Naive thymus-derived CD4-positive, alpha-beta T cell (primary cell): ENCODE measurements at places on chromosomes 2 and 18. TPM values are rescaled to one million over a fixed set of nuclear protein-coding genes. Genes with fewer than 3 reads are reported as not detected.

- no peak for DNase-seq
- H3K4me1 ChIP-seq: no peaks in the 10 kb centered on the region
- no peak overlapping the region for H3K27ac ChIP-seq
- no peaks in the 10 kb centered on the region for H3K36me3 ChIP-seq
Observed at GRCh38 chr2:127658641-127659407, 12.9 kb downstream of the GPR17 start.

GRCh38 chr2:55842046-55842445, 81.5 kb downstream of the EFEMP1 start:
- no peaks in the 10 kb centered on the region for H3K36me3 ChIP-seq
- no peak overlapping the region for H3K27ac ChIP-seq
- no peak for DNase-seq
- no peaks in the 10 kb centered on the region for H3K27me3 ChIP-seq
- H3K4me1 ChIP-seq: no peaks in the 10 kb centered on the region

- no peak overlapping the region for H3K27ac ChIP-seq
- no peaks in the 10 kb centered on the region for H3K36me3 ChIP-seq
- H3K4me3 ChIP-seq: no peak overlapping the region
- no peak for DNase-seq
Observed at GRCh38 chr2:7930800-7931635, 750.8 kb upstream of the ID2 start.

DNA sequence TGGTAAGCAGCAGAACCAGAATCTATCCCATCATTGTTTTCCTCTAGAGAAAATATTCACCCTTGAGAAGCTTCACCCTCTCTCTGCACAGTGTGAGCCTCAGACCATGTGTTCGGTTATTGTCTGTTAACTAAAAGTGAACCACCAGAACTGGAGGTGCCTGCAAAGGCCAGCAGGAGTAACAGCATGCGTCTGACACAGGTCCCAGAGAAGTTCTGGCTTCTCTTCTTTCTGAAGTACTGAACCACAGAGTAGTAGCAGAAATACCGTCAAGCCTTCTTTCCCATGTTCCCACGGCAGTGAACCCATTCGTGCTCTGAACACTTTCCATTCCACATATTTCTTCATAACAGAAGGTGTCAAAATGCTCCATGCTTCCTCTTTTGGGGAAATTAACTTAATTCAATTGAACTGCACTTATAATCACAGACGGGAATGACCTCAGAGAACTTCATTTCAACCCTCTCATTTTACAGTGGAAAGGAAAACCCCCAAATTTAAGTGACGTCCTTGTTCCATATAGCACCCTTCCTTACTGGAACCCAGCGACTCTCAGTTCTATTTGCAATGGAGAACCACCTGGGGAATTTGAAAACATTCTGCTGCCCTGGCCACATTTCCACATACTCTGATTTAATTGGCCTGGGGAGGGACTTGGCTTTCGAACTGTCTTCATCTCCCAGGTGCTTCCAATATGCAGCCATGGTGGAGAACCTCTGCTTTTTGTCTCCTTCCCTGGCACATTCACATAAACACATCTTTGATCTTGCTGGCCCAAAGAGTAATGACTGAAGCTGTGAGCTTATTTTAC, 519.1 kb downstream of the RNF144A start:
- DNase-seq: no peak
- H3K4me3 ChIP-seq: no peak overlapping the region
- no peak overlapping the region for H3K27ac ChIP-seq

- no peaks in the 10 kb centered on the region for H3K36me3 ChIP-seq
- DNase-seq: no peak
- H3K4me3 ChIP-seq: no peak overlapping the region
Observed at GRCh38 chr2:47771211-47771610, 11.7 kb upstream of the MSH6 start.

GRCh38 chr2:42436370-42436769, 57.4 kb downstream of the KCNG3 start:
- no peaks in the 10 kb centered on the region for H3K4me1 ChIP-seq
- H3K27me3 ChIP-seq: no peaks in the 10 kb centered on the region
- no peak overlapping the region for H3K27ac ChIP-seq
- DNase-seq: no peak

SLC23A3 gene
- not detected for polyA plus RNA-seq

ZNF892 gene
- 0.69 TPM for polyA plus RNA-seq

EFHD1 gene
- polyA plus RNA-seq: 4.4 TPM

GRCh38 chr2:75333646-75334045, 134.3 kb upstream of the TACR1 start:
- DNase-seq: no peak
- no peaks in the 10 kb centered on the region for H3K36me3 ChIP-seq
- no peak overlapping the region for H3K4me3 ChIP-seq
- H3K27me3 ChIP-seq: no peaks in the 10 kb centered on the region
- H3K27ac ChIP-seq: no peak overlapping the region

- no peak within 1 kb of the TSS for H3K27ac ChIP-seq
- peaks cover 14% of the 10 kb centered on the region for H3K27me3 ChIP-seq
- peaks cover 13% of the 10 kb centered on the region for H3K4me1 ChIP-seq
- DNase-seq: peak; percentile 49
Observed at GRCh38 chr2:72917138-72917876, at the start of gene EMX1. TSS of gene EMX1 (plus strand) at chr2:72917519. CDS start at chr2:72917853, 334 bp downstream.

GRCh38 chr18:34978953-34979608, 62.1 kb upstream of the MAPRE2 start:
- DNase-seq: peak; percentile 13
- peak overlapping the region; percentile 74 for H3K4me3 ChIP-seq
- no peak overlapping the region for H3K27ac ChIP-seq
- no peaks in the 10 kb centered on the region for H3K36me3 ChIP-seq
- no peaks in the 10 kb centered on the region for H3K4me1 ChIP-seq
